Hematopoietic multipotent progenitor cell treated with erythropoietin and hydrocortisone succinate and interleukin-3 and kit ligand, for 8 days (in vitro differentiated cells): ENCODE measurements at places on chromosomes 2 and 18.

DNA sequence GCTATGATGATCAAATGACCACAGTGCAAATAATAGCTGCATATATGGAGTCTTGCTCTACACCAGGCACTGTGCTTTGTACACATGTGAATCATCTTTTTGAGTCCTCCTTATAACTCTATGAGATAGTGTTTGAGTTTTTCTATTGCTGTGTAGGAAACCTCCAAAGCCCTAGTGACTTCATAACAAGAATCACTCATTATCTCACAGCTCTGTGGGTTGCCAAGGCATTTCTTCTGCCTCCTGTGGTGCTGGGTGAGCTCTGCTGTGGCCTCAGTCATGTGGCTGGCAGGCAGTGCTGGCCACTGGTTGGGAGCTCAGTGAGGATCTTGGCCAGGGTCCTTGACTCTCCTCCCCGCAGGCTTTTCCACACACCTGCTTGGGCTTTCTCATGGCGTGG, 153.4 kb downstream of the CAPN13 start:
- no peak for DNase-seq

GRCh38 chr2:100106460-100106859, 35.9 kb downstream of the AFF3 start:
- DNase-seq, result no peak

GRCh38 chr18:46636040-46636630, 20.9 kb downstream of the LOXHD1 start:
- DNase-seq, result no peak

DNA sequence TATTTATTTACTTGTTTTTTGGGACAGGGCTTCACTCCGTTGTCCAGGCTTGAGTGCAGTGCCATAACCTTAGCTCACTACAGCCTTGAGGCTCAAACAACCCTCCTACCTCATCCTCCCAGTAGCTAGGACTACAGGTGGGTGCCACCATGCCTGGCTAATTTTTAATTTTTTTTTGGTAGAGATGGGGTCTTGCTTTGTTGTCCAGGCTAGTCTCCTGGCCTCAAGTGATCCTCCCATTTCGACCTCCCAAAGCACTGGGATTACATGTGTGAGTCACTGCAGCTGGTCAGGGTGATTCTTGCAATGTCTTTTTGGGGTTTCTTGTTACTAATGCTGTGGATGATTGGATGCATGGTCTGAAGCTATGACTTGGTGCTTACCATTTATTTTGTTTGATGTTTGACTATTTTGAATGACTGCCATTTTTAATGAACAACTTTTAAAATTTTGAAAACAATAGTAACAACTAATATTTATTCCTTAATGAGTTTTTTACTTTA, 6.5 kb downstream of the CERS6 start:
- no peak for DNase-seq

DNA sequence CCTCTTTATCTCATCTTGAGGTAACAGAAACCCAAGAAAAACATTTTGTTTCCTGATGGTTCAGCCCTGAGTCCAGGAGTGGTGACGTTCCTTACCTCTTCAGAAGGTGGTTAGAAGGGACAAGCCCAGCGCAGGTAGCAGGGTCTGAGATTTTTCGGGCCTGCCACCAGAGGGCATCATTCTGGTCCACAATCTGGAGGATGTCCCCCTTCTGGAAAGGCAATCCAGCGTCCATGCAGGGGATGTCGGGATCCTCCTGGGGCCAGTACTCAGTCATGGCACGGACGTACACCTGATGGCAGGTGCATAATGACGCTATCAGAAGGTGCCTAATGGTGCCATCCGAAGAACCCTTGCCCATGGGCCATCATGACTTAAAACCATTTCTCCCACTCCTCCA, 17.7 kb downstream of the MPP4 start:
- DNase-seq, result peak; percentile 16

DNA sequence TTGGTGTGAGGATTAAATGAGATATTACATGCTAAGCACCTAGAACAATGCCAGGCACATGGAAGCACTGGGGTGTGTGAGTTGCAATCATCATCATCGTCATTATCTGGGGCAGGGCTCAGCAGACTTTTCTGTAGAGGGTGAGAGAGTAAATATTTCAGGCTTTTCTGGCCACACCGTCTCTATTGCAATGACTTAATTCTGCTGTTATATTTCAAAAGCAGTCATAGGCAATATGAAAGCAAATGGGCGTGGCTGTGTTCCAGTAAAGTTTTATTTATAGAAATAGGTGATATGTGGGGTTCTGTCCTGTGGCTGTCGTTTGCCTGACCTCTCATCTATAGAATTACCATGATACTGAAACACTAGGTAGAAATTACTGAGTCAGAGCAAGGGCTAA, 60.6 kb downstream of the IL1R2 start:
- DNase-seq, result no peak
